COLO829 (cell line): ENCODE measurements at places on chromosomes 7 and 10.

DNA sequence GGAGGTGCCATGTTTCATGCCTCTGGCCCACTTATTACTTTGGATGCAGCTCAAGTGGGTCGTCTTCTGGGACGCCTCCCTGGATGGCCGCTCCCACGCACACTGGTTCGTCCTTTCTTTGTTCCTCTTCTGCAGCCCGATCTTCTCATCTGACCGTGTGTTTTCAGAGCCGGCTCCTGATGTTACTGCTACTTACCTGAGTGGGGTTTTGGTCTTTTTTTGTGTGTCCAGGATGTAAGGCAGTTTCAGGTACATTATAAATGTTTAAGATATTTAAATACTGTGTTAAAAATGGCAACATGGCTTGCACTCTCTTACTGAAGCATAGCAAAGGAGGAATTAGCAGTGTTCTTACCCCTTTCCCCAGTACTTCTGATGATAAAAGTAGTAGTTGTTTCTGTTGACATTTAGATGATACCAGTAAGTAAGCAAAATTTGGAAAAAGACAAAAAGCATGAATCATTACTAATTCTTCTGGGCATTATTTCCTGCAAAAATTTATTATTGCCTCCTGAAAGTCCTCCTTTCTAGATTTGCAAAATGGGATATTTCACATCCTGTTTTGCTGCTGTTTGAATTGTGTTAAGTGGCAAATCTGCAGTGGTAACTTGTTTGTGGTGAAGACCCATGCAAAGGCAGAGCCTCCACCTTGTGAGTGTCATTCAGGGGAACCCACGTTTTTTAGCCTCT lies 59.4 kb downstream of the SHH start:
- DNase-seq, result no peak

GRCh38 chr10:114749510-114749909 lies 72.1 kb upstream of the FHIP2A start:
- DNase-seq, result no peak

DNA sequence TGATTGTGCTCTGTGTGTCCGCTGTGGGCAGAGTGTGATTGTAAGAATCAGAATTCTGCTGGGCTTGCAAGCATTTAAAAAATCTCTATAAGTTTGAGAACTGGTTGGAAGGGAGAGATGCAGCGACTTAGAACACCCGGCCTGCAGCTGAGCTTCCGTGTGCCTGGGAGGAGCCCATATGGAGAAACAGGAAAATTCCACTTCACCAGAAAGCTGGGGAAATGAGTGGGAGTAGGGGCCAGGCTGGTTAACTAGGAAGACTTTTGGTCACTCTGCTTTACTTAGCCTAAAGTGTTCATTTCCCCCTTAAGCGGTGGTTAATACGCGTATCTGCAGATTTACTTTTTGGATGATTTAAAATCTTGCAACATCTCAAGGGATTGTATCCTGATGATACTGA lies 72.2 kb downstream of the TCF7L2 start:
- DNase-seq, result no peak

DNA sequence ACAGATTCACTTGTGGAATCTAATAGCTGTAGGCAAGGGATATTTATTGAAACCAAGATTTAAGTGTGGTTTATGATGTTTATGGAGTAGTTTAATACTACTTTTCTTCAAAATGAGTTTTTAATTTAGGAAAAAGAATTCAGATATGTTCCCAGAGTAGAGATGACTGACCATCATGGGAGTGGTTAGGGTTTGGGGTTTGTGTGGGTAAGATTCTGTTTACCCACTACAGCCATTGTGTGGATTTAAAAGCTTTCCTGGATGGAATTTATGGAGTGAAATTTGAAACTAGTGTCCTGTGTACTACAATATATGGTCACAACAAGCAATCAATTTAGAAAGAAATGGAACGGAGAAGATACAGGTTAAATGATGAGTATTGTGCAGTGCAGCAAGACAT lies 453.5 kb downstream of the AUTS2 start:
- no peak for DNase-seq

DNA sequence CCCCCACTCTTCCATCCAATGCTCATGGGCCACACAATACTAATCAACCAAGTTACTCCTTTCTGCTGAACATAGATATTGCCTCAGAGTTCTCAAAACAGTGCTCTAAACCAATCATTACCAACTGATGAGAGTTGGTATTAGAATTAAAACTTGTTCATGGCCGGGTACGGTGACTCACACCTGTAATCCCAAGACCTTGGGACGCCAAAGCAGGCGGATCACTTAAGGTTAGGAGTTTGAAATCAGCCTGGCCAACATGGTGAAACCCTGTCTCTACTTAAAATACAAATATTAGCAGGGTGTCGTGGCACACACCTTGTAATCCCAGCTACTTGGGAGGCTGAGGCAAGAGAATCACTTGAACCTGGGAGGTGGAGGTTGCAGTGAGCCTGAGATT lies 8.2 kb downstream of the TM9SF3 start:
- DNase-seq, result no peak

- DNase-seq, result no peak
These were observed 739 bp upstream of the MEST start for GRCh38 chr7:130490888-130491804.

DNA sequence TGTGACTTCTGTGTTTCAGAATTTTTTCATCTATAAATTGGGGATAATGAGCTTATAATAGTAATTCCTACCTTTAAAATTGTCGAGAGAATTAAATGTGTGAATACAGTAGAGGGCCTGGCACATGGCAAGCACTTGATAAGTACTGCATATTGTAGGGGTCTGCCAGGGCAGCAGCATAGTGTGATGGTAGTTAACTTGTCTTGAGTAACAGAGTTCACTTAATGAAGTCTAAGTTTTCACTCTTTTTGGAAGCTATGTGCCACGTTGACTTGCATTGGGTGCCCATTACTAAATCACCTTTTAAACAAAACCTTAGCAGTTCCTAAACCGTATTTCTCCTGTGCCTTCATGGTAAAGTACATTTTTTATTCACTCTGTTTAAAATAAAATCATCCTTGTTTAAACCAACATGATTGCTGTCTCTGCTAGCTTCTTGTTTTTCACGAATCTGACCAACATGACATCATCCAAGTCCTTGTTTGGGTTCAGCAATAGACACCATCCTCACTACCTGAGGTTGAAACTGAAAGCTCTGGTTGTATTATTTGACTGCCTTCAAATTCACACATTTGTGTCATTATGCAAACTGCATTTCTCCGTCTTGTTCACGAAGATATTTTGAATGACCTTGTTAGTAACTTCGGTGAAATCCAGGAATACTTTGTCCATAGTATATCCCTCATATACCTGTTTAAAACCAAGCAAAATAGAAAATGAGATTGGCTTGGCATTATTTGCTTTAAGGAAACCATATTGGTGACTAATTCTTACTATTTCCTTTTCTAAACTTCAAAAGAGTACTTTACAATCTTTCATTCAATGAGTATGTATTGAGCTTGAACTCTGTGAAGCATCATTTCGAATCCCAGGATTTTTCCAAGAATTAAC lies 340.2 kb downstream of the SUGCT start:
- DNase-seq, result no peak

- DNase-seq, result no peak
These were observed 10.9 kb downstream of the NPFFR1 start for GRCh38 chr10:70272925-70273316.

GRCh38 chr10:2836921-2837662 lies 230.3 kb upstream of the PFKP start:
- no peak for DNase-seq

GRCh38 chr7:127961786-127962453 lies 69.3 kb downstream of the LRRC4 start:
- no peak for DNase-seq

GRCh38 chr10:28425422-28425821 lies 107.5 kb upstream of the WAC start:
- no peak for DNase-seq

DNA sequence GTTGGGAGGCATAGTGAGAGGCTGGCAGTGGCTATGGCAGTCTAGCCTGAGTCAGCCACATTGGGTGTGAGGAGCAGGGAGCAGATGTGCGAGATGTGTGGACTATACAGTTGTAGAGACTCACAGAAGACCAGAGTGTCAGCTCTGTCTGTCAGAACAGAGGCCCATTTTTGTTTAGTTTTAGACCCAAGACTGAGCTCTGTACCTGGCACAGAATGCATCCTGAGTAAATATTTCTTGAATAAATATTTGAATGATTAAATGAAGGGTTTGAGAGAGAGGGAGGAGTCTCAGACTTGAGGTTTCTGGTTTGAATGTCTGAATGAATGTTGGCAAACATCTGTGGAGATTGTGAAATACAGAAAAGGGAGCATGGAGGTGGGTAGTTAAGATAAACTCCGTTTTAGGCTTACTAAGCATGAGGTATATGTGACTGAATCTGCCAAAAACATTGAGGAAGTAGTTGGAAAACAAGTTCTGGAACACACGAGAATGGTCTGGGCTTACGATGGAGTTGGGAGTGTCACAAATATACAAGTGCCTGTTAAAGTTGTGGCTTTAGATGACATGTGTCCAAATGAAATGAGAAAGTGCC lies 3.6 kb downstream of the SEC23IP start:
- no peak for DNase-seq

DNA sequence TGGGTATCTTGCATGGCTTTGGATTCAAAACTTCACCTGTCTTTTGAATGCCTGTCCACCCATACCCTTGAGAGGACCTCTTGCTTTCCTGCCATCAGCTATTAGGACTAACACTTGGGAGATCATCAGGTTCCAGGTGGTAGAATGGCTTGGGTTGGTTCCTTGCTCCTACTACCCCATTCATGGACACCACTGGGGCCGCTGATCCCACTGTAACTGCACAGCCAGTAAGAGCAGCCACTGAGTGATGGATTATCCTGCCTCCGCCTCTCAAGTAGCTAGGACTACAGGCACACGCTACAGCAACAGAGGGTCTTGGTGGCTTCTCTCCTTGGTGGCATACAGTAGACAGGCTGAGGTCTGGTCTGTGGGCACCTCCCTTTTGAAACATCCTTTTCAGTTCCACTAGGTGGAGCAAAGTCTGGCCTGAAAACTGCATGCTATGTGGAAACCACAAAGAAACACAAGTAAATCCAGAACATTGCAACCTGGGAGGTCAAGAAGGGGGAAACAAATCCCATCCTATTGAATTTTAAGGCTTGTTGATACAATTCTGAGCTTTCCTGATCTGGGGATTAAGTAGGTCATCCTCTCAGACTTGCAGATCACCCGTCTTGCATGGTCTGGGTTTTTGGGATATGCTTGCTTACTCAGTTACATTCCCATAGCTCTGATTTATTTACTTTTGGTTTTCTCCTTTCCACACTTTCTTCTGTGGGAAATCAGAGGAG lies 9.4 kb downstream of the WBP1L start:
- no peak for DNase-seq

GRCh38 chr10:33478675-33479125 lies 144.2 kb upstream of the NRP1 start:
- DNase-seq, result no peak

DNA sequence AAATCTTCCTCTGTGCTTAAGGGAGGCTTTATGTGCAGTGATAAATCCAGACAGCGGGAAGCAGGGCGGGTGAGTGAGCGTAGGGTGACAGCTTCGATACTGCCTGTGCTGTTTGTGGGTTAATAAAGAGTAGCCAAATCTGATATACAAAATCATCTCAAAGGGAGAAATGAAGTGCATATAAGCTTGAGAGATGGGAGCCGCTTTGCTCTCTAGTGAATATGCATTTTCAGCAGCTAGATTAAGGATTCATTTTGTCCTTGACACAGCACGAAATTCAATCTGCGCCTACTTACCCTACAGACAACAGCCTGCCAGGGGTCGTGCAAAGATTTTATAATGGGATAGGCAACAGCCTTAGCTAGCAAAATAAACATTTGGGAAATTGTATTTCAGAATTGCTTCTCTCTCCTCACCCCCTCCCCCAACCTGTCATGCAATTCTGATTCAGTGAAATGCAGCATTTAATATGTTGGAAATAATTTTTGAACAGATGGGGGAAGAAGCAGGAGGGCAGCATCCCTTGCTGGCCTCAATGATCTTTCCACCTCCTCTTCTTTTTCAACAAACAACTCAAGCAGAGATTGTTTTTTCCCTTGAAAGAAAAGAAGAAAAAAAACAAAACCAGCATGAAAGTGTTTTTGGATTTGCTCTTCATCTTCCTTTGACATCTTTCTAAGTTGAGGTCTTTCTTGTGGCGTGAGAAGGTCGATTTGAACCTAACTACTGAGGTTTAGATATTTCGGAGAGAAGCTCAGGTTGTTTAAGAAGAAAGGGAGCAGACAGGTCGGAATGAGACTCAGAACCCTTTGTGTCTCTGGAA lies 117.9 kb downstream of the AOAH start:
- DNase-seq, result no peak

- DNase-seq, result no peak
These were observed 18.8 kb upstream of the PPP1R9A start for GRCh38 chr7:94888551-94888950.

- DNase-seq, result no peak
These were observed 1.8 kb downstream of the MBLAC1 start for GRCh38 chr7:100128637-100128963.

- DNase-seq, result no peak
These were observed 37.9 kb downstream of the VOPP1 start for GRCh38 chr7:55534262-55534915.
